ENCODE measurements at places on chromosomes 11 and 22.

GRCh38 chr11:110955776-110956175, 243.5 kb upstream of the ARHGAP20 start:
- DNase-seq = no peak

DNA sequence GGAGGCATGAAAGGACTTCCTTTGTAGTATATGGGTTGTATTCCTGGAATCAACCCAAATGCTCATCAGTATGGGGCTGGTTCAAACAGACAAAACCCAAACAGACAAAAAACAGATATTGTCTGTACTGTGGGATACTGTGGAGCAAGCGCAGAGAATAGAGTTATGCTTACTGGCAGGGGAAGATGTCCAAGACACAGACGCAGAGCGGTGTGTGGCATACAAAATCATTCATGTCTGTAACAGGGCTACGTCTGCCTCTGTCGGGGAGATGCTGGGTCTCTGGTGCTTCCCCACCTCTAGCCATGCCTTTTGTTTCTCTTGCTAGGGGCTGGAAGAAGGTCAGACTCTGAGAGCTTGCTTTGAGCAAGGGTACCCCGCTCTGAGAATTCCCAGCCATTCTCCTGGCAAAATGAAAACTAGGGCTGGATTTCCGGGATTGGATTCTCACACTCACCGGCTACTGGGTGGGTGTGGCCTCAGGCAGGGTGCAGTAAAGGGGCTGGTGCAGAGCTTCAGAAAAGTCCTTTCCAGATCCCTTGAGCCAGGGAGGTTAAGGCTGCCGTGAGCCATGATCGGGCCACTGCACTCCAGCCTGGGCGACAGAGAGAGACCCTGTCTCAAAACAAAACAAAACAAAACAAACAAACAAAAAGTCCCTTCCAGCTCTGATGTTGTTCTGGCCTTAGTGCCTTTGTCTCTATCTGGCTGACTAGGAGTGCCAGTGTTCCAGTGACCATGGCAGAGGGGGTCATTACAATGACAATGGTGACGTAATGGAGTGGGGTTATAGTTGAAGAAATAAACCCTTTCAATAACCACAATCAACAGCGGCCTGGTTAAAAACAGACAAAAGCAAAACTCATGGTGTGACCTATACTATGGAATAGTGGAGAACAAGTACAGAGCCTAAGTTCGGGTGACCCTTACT, 2.9 kb upstream of the ABCC8 start:
- DNase-seq = no peak

DNA sequence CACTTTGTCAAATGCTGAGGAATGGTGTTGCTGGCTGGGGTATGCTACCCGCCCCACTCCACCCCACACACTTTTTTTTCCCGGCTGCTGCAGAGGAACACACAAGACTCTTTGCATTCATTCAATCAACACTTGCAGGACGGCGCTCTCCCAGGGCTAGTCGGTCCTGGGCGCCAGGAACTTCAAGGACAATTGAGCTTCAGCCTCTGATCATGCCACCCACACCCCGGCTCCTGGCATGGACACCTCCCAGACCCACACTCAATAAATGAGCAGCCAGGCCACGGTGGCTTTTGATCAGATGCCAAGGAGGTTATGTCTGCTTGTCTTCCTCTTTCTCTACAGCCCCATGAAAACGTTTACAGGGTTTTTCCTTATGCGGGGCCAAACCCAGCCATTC, 19.8 kb downstream of the TPST2 start:
- DNase-seq = no peak

DNA sequence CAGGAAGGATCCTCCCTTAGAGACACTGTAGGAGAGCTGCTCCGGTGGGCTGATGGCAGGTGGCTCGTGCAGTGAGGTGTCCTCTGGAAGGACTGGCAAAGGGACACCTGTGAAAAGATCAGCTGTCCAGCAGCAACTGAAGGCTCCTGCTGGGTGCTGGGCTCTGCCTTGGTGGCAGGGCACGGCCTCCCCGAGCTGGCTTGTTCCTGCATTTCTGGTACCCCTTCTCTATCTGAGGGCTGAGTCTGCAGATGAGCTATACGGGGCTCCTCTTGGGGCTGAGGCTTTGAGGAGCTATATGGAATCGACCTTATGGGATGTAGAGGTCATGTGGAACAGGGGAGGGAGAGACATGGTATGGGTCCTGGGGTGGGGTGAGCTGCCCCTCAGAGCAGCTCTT, 875.8 kb downstream of the BRD1 start:
- no peak for DNase-seq

DNA sequence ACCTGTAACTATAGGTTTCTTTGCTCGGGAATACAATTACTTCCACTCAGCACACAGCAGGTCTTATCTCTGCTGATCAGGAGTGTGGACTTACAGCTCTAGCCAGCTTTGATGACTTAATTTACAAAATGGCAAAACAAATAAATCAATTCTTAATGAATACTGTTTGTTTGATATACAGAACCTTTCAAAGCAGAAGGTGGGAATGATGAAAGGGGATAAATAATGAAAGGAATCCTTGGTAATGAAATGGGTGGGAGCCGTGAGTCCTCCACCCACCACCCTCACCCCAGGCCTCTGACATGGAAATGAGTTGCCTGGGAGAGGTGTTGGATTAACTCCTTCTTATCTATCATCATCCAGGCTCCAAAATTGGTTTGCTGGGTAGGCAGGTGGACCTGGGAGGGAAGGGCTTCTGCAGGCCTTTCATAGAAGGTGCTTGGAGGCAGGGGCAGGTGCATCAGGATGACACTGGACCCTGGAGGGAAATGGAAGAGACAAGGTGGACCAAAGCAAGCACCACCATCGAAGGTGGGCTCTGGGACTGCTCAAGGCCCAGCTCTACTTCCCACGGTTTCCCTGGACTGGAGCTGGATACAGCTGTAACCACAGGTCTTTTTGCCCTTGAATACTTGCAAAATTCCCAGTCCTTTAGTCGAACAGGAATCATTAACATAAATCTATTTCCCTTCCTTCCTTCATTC, 23.0 kb downstream of the POU2AF1 start:
- no peak for DNase-seq

- no peak for DNase-seq
Observed at GRCh38 chr11:123525511-123525918, 95.4 kb downstream of the GRAMD1B start.

DNA sequence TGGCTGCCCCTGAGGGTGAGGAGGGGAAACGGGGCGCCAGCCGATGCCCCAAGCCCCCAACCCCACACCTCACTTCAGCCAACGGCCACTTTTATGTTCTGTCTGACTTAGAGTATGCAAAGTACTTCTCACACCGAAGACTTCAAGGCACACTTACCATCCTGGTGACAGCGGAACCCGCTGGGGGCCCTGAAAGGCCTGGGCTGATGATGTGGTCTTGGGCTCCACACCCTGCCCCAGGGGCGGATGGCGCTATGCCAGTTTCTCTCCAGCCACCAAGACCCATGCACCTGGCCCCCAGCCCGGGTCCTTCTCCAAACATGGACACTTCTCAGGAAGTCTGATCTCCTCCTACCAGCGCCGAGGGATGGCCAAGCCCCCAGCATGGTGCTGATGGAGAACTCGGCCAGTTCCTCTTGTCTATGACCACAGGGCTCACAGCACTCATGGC, 175.4 kb downstream of the CTTN start:
- DNase-seq = no peak

- no peak for DNase-seq
Observed at GRCh38 chr22:47300698-47301405, 538.4 kb downstream of the TBC1D22A start.

DNA sequence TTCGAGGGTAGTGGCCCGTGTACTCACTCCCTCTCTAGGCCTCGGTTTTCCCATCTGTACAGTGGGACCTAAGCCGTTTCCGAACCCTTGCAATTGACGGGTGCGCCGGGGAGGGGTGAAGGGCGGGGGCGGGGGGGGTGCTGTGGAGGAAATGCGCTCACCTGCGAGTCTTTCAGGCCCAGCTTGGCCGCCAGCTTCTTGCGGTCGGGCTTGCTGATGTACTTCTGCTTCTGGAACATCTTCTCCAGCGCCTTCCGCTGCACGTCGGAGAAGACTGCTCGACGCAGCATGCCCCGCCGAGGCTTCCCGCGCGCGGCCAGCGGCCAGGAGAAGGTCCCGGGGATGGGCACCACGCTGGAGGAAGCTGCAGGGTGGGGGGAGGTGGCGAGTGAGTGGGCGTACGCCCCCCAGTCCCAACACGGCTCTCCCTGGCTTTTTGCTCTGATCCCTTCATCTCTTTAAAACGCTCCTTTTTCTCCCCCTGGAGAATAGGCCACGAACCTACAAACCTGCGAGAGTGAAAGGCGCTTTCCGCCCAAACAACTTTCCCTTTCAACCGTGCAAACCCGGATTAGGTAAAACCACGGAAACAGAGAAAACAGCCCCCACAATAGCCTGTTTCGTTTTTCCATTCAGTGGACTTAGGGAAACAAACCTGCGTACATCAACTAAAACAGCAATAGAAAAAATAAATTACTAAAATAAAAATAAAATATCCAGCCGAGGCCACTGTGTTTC, 3.2 kb downstream of the DBX1 start:
- peak; percentile 12 for DNase-seq

- DNase-seq = no peak
Observed at GRCh38 chr11:93524858-93525257, 18.3 kb downstream of the SMCO4 start.

DNA sequence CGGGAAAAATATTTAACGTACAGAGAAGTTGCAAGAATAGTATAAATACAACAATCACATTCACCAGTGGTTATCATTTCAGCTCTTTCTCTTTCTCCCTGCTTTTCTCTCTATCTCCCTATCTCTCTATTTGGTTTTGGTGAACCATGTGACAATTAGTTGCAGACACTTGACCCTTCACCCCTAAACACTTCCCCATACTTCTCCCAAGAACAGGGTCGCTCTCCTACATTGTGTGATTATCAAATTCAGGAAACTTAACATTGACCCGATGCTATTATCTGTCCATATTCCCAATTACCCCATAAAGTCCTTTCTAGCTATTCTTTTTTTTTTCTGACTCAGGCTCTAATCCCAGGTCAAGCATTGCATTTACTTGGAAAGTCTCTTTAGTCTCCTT, 4.8 kb upstream of the CYB5R3 start:
- no peak for DNase-seq

- peak; percentile 58 for DNase-seq
Observed at GRCh38 chr22:17777005-17777716, 2.9 kb upstream of the BID start.

GRCh38 chr11:132464003-132464342, 1068.3 kb downstream of the OPCML start:
- DNase-seq = no peak

GRCh38 chr22:37559901-37560607, at the start of gene CDC42EP1:
CDC42EP1 (plus strand) TSS chr22:37560480; CDS start chr22:37566350, 5,870 bp downstream.
- DNase-seq = no peak

- no peak for DNase-seq
Observed at GRCh38 chr11:48063424-48063978, 83.1 kb downstream of the PTPRJ start.

- peak; percentile 21 for DNase-seq
Observed at GRCh38 chr22:20013382-20013871, 3.2 kb downstream of the ARVCF start.

DNA sequence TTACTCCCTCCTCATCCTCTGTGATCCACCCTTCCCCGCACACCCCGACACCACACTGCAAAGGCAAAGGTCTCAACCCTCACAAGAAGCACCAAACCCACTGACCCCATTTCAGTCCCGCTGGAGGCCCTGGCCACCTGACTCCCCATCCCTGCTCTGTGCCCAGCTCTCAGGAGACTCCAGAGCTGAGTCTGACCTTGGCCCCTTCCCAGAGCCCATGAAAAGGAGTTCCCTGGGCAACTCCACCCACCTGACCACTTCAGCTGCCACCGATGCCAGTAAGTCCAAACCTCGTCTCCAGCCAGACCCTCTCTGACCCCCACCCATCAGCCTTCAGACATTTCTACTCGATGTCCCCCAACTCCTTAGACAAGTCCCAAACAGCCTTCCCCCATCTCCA, 45.5 kb downstream of the ARRB1 start:
- DNase-seq = no peak

DNA sequence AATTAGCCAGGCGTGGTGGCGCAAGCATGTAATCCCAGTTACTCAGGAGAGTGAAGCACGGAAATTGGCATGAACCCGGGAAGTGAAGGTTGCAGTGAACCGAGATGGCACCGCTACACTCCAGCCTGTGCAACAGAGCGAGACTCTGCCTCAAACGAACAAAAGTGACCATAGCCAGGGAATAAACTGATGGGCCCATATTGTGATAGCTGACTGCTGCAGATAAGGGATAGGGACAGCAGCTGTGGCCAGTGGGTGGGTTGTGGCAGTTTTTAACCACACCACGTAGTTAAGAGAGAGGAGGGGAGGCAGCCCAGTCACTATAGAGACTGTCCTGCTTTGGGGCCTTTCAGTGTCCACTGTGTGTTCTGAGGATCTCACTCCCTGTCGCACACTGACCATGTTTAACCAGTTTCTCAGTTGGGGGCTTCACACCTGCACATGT, 58.9 kb downstream of the PISD start:
- no peak for DNase-seq

DNA sequence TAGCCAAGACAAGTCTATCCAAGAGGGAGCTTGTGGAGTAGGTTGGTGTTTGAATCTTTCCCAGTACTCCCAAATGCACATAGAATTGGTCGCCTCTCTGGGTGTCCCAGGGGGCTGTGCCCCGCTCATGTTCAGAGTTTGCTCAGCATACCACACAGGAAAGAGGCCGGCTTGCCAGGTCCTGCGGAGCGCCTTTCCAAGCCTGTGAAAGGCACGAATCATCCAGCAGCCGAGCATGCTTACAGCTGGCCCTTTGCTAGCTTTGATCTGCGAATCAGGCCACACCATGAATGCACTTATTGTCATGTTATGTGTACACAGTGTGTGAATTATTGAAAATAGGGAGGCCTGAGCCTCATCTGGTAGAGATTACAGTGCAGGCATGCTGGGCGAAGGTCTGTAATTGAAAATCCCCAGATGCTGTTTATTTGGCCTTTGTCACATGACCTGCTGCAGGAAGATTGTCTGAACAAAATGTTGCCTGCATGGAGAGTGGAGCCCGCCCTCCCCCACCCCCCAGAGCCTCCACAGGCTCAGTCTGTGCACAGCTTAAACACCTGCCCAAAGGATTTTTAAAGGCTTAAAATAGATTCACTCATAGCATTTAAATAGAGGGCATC, 163.3 kb upstream of the RASSF10 start:
- no peak for DNase-seq

DNA sequence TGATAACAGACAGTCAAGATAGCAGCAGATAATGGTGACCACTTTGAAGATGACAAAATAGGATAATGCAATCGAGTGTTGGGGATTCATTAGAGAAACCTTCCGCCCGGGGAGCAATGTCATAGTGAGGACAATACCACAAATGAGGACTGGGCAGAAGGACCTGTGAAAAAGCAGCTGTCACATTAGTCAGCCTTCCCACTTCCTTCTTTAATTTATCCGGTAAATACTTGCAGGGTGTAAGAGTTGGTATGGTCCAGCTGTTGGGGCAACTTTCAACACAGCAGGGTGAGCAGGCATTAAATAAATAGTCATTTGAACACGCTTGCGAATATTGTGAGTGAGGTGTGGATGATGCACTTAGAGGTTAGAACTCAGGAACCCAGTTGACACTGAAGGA, 132.5 kb upstream of the KIRREL3 start:
- no peak for DNase-seq

- no peak for DNase-seq
Observed at GRCh38 chr11:121367001-121367843, 74.7 kb downstream of the SC5D start.

Measured in stimulated activated CD8-positive, alpha-beta memory T cell treated with anti-CD3 and anti-CD28 coated beads, Interleukin-12 subunit alpha, Interleukin-12 subunit beta, amount 100 ng/mL, for 4 hours (primary cell).